ENCODE measurements at places on chromosomes 3 and 15.
A peak's percentile ranks its signal among the peaks of the same experiment; 100 is the strongest.

DNA sequence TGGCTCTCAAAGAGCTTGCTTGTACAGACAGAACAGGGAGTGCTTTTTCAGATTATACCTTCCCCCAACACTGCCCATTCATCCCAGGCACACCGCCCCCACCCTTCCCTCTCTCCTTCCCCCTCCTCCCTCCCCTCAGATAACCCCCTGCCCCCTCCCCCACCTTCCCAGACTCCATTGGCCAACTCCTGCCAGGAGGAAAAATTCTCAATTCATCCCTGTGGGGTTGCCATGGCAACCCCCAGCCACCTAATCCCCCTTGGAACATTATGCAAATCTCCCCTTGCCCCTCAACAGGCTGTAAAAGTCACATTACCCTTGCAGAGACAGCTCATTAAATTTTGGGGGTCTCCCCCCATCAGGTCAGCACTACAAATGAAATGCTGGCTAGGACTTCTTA, 14.3 kb downstream of the TLE3 start:
- no peak for DNase-seq

- no peak for DNase-seq
Measured at GRCh38 chr3:4721511-4721911, 228.4 kb downstream of the ITPR1 start.

GRCh38 chr15:30999729-31000128, 8.3 kb upstream of the MTMR10 start:
- no peak for DNase-seq

- DNase-seq: no peak
Measured at GRCh38 chr3:106457281-106458180, 588.7 kb upstream of the CBLB start.

- DNase-seq: no peak
Measured at GRCh38 chr3:23760325-23760724, 45.4 kb upstream of the UBE2E1 start.

DNA sequence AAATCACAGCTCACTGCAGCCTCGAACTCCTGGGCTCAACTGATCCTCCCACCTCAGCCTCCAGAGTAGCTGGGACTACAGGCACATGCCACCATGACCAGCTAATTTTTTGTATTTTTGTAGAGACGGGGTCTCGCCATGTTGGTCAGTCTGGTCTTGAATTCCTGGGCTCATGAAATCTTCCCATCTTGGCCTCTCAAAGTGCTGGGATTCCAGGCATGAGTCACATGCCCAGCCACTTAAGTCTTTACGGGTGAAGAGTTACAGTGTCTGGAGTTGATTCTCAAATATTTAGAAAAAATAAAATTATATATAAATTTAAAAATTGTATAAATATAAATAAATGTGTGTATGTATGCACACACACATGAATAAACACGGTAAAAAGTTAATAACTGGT, 14.5 kb upstream of the KBTBD12 start:
- DNase-seq: no peak

DNA sequence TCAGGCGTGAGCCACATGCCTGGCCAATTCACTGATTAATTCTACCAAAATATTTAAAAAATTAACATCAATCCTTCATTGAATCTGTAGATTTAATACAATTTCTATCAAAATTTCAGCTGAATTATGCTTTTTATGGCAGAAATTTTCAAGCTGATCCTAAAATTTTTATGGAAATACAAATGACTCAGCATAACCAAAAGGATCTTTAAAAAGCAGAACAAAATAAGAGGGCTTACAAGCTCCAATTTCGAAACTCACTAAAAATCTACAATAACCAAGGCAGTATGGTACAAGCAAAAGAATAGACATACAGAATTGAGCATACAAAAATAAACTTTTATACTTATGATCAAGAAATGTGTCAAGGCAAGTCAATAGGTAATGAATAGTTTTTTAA, 180.4 kb upstream of the CTNNB1 start:
- no peak for DNase-seq

GRCh38 chr3:107796791-107797190, 274.0 kb downstream of the BBX start:
- no peak for DNase-seq

- DNase-seq: no peak
Measured at GRCh38 chr15:40192942-40193341, 32.1 kb downstream of the BUB1B start.

- DNase-seq: no peak
Measured at GRCh38 chr3:133054586-133054985, 16.4 kb downstream of the TMEM108 start.

GRCh38 chr15:58494567-58494966, 62.8 kb downstream of the LIPC start:
- DNase-seq: no peak

- DNase-seq: no peak
Measured at GRCh38 chr3:172362583-172362982, 85.7 kb downstream of the GHSR start.

GRCh38 chr3:183447206-183448001, 19.0 kb upstream of the MCF2L2 start:
- DNase-seq: peak; percentile 55

- DNase-seq: no peak
Measured at GRCh38 chr15:78050826-78051225, 26.7 kb downstream of the TBC1D2B start.

DNA sequence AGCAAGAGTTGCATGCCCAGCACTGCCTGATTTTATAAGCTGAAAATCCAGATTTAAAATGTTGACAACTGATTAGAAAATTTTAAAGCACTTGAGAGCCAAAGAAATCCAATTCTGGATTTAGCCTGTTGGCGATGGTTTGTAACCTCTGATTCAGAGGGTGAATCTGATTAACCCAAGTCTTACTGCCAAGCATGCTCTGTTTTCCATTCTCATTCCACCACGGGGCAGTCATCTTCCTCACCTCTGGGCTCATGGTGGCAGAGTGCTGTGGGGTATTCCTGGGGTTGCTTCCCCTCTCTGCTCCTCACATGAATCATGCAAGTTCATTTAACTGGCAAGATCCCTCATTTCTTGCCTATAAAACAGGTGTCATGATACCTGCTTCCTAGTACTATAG, 342.2 kb downstream of the EPHB1 start:
- no peak for DNase-seq

DNA sequence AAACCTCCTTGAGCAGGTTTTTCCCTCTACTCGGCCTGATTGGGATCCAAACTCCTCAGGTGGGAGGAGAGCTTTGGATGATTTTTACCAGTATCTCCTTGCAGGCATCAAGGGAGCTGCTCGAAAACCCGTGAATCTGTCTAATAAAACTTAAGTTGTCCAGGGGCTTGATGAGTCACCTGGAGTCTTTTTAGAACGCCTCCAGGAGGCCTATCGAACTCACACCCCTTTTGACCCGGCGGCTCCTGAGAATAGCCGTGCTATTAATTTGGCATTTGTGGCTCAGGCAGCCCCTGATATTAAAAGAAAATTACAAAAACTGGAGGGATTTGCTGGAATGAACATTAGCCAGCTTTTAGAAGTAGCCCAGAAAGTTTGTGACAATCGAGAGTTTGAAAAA, 41.6 kb downstream of the ZBTB11 start:
- DNase-seq: no peak

GRCh38 chr3:71816767-71817156, 31.8 kb upstream of the PROK2 start:
- no peak for DNase-seq

DNA sequence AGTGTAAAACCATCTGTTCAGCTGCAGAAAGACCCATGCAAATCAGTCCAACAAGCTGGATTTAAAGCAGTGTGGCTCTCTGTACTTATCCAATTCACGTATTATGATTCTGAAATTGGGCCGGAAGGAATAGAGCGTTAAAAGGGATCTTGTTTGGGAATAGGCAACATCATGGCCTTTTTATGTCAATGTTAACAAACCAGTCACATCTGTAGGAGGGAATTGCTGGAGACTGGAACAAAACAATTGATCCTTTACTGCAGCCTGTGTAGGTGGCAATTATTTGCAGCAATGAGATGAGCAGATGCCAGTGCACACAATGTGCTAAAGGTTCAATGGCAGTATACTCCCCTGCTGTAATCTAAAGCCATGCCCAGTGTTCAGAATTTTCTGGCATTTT, 887.4 kb upstream of the ROBO1 start:
- no peak for DNase-seq

GRCh38 chr3:52881871-52882270, 15.5 kb downstream of the STIMATE start:
- no peak for DNase-seq

All from stimulated activated CD4-positive, alpha-beta T cell treated with anti-CD3 and anti-CD28 coated beads, TNF-alpha, amount 100 ng/mL, for 4 hours (primary cell).